ENCODE measurements at places on chromosomes 16 and 17.

GRCh38 chr16:50539053-50539695, 9.0 kb upstream of the NKD1 start:
- no peak for DNase-seq

GRCh38 chr16:70659953-70660671, 13.8 kb downstream of the IL34 start:
- no peak for DNase-seq

- peak; percentile 60 for DNase-seq
Observed at GRCh38 chr16:88973007-88973410, 4.0 kb downstream of the CBFA2T3 start.

DNA sequence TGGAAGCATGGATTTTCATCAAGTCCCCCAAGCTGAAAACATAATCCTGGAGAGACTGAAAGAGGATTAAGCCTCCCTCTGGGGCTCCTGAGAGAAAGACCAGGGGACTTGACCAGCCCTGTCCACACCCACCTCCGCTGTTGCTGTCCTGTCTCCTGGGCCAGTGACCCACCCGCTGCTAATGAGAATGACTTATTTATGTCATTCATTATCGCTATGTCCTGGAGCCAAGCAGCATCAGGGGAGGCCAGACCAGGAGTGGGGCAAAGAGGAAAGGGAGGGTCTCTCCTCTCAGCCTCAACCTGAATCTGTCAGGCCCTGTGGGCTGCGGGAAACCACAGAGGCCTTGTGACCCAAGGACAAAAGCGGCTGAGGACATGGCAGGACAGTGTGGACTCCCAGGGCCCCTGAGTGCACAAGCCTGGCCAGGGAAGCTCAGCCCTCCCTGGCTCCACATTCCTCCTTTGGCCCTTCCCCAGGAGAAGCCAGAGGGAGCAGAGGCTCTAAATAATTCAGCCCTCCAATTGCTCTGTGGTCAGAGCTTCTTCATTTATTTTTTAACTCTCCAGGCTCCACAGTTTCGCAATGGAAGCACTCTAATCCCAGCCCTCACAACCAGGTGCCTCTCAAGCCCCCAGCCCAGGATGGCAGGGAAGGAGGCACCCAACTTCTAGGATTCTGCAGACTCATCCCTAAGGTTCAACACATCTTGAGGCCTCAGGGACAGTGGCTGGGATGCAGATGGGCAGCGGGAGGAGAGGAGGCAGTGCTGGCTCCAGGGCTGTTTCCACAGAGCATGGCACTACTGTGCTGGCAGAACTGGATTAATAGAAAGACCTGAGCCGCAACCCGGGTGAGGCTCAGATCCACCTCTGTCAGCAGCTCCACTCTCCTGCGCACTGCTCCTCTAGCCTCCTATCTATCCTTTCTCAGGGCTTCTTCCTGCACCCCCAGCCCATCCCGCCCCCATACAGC, 19.1 kb downstream of the CUEDC1 start:
- DNase-seq: no peak

- DNase-seq: no peak
Observed at GRCh38 chr16:66928702-66929388, 3.5 kb upstream of the RRAD start.

DNA sequence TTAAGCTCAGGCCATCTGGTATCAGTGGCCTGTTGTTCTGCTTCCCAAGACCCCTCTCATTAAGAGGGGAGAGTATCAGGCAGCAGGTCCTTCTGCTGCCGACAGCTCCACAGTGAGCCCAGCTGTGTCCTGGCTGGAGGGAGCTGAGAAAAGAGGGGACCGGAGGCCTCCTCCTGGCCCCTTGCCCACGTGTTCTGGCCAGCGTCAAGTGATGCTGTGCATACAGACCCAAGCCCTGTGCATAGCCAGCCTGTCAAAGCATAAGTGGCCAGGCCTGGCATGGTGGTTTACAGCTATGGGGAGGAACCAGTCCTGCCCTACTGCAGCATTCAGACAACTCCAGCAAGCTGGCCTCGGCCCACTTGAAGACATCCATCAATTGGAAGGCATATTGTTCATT, 48.0 kb downstream of the ABCC6 start:
- no peak for DNase-seq

DNA sequence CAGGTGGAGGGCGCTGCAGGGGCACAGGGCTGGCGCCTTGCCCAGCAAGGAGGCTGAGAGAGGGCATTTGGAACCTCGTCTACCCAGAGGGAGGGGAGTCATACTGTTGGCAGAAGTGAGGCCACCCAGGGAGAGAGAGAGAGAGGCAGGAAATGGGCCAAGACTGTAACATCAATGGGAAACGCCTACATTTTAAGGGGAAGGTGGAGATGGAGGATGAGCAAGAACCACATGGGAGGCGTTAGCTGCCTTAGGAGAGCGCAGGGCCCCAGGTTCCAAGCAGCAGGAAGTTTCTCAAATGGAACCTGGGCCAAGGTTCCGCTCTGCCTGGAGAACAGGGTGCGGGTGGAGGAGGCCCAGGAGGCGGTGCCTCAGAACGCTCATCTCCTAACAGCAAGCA, 2.7 kb upstream of the WFDC1 start:
- DNase-seq: no peak

GRCh38 chr17:80195671-80196529, 24.2 kb downstream of the SGSH start:
- peak; percentile 64 for DNase-seq

- no peak for DNase-seq
Observed at GRCh38 chr16:81615411-81615810, 163.7 kb upstream of the PLCG2 start.

DNA sequence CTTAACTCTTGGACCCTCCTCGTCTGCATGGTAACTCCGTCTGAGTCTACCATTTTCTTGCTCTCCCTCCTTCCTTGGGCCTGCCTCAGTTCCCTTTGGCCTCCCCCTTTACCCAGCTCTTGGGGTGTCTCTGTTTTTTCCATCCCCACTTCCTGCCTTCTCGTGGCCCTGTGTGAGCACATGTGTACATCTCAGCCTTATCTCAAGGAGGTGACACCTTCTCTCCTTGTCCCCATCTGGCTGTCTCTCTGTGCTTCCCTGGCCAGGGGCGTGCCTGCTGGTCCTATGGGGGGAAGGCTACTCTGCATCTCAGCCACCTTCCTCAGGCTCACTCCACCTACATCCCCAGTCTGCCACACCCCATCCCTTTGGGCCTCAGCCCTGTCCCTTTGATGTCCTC, 6.6 kb downstream of the CTF1 start:
- DNase-seq: no peak

DNA sequence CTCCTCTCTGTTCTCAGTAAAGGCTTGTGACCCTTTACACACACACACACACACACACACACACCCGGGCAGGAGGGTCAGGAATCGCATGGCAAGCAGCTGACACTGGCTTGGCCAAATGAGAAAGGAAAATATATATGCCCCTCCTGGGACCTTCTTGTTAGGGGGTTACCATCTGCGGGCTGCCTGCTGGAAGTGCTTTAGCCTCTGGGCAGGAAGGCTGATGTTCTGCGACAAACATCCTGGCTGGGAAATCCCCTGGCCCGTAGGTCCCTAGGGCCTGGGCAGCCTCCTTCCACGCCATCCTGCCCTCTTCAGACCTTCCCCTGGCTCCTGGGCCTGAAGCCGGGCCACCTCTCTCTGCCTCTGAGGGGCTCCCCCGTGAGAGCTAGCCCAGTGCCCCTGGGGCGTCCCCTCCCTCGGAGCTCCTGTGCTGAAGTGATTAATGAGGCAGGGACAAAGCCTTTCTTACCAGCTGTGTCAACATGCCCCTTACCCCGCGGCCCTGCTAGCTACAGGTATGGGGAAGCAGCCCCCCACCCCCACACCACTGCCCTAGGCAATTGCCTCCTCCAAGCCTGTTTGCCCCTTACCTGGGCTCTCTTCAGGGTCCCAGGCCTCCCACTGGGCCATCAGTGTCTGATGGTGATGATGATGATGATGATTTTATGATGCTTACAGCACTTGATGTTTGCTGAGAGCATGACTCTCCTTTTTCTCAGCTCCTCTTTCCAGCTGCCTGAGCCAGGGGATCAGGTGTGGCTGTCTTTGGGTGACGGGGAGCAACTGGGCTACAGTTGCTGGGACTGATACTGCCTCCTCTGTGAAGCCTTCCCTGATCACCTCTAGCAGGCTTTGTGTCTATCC, 32.8 kb upstream of the ETV4 start:
- DNase-seq: peak; percentile 64

DNA sequence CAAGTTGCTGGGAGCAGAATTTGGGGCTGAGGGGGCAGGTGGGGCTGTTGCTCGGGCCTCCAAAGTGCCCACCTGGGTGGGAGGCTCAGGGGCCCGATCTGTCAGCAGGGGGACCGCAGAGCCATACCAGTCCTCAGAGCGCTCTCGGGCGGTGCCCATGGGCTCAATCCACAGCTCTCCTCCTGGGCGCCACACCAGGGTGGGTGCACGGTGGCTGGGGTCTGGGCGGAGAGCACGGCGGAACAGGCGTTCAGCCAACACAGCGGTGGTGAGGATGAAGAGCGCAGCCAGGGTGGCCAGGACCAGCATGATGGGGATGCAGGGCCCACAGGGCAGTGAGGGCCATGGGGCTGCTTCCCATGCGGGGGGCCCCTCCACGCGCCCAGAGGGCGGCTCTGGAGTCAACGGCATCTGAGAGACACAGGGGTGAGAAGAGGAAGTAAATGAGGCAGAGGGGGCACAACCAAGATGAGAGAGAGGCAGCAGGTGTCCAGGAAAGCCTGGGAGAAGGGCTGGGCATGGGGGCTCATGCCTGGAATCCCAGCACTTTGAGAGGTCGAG, 1.2 kb downstream of the C16orf54 start:
- peak; percentile 24 for DNase-seq

- DNase-seq: peak; percentile 99
Observed at GRCh38 chr17:50161023-50161910, 4.5 kb upstream of the SGCA start.

DNA sequence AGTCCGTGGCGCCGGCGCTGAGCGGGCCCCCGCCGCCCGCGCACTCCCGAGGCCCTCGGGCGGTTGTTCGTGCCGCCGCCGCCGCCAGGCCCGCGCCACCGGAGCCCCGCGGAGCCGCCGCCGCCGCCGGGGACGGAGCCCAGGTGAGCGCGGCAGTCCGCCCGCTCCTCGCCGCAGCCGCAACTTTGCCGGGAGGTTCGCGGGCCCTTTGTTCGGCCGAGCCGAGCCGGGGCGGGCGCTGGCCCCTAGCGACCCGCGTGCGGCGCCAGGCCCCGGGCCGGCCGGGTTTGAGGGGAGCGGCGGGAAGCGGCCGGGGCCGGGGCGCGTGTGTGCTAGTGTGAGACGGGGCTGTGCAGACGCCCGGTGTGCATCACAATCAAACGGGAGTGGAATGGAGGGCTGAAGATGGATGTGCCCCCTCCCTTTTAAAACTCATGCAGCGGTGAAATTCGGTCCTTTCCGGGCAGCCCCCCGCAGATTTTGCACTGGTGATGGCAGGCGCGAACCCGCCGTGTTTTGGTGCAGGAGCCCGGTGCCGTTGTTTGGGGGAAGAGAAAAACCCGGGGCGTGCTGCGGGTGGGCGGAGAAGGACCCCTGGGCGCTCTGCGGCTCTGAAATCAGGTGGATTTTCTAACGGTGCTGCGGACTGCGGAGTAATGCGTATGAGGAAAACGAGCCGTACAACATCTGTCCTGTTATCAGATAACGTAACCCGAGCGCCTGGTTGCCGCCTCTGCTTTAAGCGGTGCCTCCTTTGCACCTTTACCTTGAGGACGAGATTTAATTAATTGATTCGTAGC, 823 bp downstream of the TNRC6C start:
- DNase-seq: peak; percentile 38

DNA sequence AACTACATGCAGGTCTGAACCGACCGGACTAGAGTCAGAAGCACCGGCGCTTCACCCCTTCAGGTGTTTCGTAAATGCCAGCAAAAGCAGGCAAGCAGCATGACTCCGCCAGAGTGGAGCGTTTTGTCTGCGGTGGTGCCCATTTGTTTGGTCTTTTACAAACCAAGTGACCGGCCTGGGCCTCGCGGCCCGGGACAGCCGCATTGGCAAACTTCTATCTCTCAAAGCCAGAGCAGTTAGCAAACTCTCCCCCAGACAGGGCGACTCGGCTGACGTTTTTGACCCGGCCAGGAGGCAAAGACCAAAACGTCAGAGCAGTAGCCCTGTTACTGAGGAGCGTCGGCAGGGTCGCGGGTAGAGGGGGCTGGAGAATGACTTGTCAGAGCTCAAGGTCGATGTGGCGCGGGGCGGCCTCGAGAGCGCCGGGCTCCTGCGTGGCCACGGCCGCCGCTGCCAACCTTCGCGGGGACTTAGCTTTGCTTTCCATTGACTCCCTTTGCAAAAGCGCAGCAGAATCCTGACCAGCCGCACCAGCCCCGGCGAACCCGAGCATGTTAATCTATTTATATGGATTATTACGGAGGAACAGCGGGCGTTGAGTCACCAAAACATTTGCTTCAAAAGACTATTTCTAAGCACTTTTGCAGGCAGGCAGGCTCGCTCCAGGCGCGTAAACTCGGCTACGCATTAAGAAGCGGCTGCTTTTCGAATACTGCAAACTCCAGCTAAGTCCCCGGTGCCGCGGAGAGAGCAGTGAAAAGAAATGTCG, 763 bp upstream of the SOX9 start:
- peak; percentile 31 for DNase-seq

- DNase-seq: no peak
Observed at GRCh38 chr17:60887614-60888028, 210.0 kb downstream of the BCAS3 start.

DNA sequence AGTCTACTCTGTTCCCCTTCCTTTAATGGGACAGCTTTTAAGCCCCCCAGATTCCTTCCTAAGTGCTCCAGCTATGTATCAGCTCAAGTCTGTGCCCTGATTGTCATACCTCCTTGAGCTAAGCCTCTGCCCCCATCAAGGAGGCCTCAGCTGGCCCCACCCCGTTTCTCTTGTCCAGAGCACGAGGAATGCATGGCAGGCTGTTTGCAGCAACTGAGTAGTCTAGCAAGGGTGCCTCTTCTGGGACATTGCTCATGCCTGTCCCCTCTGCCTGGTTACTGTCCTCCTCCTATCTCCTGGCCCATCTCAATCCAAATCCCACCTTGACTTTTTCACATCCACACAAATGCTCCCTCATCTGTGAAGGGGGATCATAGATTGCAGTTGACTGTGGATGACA, 27.8 kb upstream of the TMEM220 start:
- no peak for DNase-seq

DNA sequence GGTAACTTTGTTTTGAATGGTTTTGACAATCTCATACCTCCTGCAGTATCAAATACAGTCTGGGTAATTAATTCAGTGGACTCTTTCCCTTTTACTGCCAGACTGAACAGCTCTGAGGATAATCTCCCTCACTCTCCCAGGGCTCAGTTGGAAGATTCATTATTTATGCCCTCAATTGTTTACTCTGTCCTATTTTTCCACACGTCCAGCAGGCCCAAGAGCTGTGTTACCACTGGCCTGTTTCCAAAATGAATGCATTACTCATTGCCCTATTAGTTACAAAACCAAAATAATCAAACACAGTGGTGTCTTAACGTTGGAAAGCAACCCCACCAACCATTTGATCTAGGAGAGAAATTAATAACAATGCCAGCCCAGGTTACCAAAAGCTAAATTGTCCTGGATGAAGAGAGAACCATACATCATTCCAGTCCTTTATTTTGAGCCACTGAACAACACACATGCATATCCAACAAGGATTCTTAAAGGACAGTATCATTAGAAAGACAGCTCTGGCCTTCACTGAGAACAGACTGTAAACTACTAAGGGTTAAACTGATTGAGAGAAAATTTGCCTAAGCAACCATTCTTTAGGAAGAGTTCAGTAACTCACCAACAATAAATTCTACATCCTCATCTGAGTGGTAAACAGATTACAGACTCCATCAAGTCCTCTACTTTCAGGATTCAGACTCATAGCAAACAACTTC, 34.5 kb downstream of the FAM222B start:
- no peak for DNase-seq

All from GM10248 (cell line).